Endothelial cell of umbilical vein (primary cell): ENCODE measurements at places on chromosomes 2 and 18. TPM values are rescaled to one million over a fixed set of nuclear protein-coding genes. Genes with fewer than 3 reads are reported as not detected.

The FAM237A gene
- total RNA-seq: not detected in 2 replicates

The TRAK2 gene
- total RNA-seq: 35.7 and 38.5 TPM in 2 replicates

The SPATA3 gene
- total RNA-seq: not detected in 2 replicates

The HAT1 gene
- total RNA-seq: 49.7 and 50.3 TPM in 2 replicates

The SPP2 gene
- not detected in 2 replicates for total RNA-seq

The ASB18 gene
- total RNA-seq: not detected in 2 replicates

The ZNF385B gene
- total RNA-seq: not detected in 2 replicates

The MARCO gene
- not detected in 2 replicates for total RNA-seq

The MAL gene
- not detected in 2 replicates for total RNA-seq

The FHL2 gene
- 178 and 197 TPM in 2 replicates for total RNA-seq

The UGT1A5 gene
- total RNA-seq: not detected in 2 replicates

The TMEM169 gene
- 0.20 TPM in 1 of 2 replicates, not detected in the other for total RNA-seq

The UCN gene
- total RNA-seq: 0.75 TPM in 1 of 2 replicates, not detected in the other

The FTCDNL1 gene
- total RNA-seq: 0.27 and 0.65 TPM in 2 replicates

The SLC38A11 gene
- total RNA-seq: not detected in 2 replicates

The RAB6D gene
- total RNA-seq: not detected in 2 replicates

The C2orf66 gene
- total RNA-seq: 0.27 and 0.39 TPM in 2 replicates

The LINC00305 gene
- not detected in 2 replicates for total RNA-seq

The NAT8 gene
- not detected in 2 replicates for total RNA-seq

The ALK gene
- total RNA-seq: not detected in 2 replicates

The CYP27A1 gene
- 12.6 and 15.1 TPM in 2 replicates for total RNA-seq

The OR6B2 gene
- total RNA-seq: not detected in 2 replicates

The SCTR gene
- total RNA-seq: not detected in 2 replicates
